ENCODE measurements at places on chromosomes 16 and 17. TPM values are rescaled to one million over a fixed set of nuclear protein-coding genes. Genes with fewer than 3 reads are reported as not detected.

The C16orf86 gene
- total RNA-seq, result 0.54 TPM

The CCL7 gene
- not detected for total RNA-seq

The LGALS9B gene
- total RNA-seq, result not detected

DNA sequence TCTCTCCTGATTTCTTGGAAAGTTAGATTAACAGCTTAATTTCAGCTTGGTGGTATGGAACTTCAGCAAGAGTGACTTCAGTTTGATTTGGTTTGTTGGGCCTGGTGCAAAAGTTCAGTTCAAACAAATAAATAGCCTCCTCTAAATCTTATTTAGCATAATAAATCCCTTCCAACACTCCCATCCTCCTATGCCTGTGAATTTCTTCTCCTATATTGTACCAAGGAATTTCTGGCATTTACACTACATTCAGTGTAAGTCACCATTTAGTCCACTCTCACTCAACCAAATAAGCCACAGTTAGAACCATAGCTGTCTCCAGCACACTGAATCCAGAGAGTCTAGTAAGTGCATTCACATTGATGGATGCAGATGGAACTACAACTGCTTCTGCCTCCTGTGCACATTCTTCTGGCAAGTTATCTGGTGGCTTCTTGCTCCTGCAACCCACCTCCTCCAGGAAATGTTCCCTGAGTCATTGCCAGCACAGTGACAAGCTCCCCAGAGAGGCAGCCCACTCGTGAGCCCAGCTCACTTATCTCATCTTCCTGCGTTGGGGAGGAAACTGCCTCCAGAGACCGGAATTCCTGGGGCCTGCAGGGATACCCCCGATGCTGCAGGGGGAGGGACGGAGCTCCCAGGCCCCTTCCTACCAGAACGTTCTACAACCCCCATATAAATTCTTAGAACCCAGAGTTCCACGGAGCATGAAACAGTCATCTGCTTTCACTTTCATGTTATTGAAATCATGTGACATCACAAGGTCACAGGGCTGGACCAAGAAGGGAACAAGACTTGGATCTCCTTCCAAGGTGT, 318.3 kb downstream of the PHKB start:
- peak; percentile 3 for DNase-seq

DNA sequence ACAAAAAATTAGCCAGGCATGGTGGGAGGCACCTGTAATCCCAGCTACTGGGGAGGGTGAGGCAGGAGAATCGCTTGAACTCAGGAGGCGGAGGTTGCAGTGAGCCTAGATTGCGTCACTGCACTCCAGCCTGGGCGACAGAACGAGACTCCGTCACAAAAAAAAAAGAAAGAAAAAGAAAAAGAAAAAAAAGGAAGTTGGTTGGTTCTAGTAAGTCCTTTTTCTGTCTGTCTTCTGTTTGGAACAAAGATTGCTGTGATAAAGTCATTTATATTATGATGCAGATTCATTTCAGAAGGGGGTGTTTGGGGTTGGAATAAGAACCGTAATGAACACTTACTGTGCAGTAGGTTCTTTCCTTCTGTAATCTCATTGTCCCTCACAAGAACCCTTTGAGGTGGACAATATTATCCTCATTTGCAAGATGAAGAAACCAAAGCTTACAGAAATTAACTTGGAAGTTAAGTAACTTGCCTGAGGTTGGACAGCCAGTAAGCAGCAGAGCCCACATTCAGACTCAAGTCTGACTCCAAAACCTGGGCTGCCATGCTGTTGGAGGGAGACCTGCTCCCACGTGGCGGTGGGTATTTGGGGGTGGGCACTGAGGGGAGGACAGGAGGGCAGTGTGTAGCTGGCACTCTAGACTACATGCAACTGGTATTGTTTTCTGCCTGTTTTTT, 10.3 kb downstream of the MINK1 start:
- DNase-seq, result no peak

DNA sequence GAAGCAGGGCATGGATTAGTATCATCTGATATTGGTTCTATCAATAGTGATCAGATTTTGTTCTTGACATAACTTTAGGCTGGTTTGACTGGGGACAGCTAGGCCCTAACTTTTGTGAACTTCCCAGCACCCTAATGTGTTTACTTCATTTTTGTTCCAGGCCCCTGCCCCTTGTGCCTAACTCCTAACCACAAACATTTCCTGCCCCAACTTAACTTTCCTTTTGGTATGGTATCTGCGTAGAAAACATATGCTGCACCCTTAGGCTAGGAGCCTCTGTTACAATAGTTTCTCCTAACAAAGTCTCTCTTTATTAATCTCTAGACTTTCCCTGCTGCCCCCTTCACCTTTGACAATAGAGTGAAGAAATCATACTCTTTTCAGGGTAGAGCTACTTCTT, 2.5 kb downstream of the ADPRM start:
- DNase-seq, result no peak

GRCh38 chr16:29959293-29959692, 2.6 kb upstream of the TMEM219 start:
- DNase-seq, result no peak

GRCh38 chr17:34378664-34379101, 15.7 kb upstream of the CCL1 start:
- DNase-seq, result no peak

DNA sequence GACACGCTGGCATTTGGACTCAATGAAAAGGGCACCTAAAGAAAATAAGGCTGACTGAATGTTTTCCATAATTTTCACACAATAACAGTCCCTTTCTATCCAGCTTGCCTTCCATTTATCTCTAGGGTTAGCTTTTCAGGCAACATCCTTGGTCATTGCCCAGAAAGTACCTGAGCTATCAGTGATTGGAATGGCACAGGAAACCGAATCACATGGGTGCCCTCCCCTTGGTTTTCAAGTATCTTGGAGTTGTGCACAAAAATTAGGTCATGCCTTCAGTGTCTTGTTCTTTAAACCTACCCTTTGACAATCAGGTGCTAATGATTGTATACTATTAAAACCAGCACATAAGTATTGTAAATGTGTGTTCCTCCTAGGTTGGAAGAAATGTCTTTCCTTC, 3.3 kb upstream of the VPS4A start:
- DNase-seq, result no peak

- DNase-seq, result no peak
Observed at GRCh38 chr17:66115246-66115645, 76.7 kb downstream of the CEP112 start.

GRCh38 chr17:72614871-72615626, 477.4 kb downstream of the SLC39A11 start:
- no peak for DNase-seq

- peak; percentile 65 for DNase-seq
Observed at GRCh38 chr16:1297018-1297696, 12.3 kb upstream of the UBE2I start.

DNA sequence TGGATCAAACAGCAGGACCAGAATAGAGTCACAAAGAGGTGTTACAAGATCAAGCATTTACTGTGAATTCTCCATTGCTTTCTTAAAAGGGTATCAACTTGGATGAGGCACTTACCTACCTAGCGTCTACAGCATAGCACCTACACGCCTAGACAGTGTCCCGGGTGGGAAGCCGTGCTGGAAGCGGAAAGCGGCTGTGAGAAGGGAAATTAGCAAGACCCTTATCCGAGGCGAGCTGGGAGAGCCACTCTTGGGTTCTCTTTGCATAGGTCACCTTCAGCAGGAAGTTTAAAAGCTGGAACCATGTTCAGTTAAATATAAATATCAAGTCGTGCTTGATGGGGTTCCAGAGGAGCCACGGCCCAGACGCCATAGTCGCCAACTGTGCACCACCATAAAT, 46.3 kb downstream of the TRARG1 start:
- no peak for DNase-seq

GRCh38 chr16:56475201-56475600, 23.8 kb downstream of the OGFOD1 start:
- DNase-seq, result no peak

DNA sequence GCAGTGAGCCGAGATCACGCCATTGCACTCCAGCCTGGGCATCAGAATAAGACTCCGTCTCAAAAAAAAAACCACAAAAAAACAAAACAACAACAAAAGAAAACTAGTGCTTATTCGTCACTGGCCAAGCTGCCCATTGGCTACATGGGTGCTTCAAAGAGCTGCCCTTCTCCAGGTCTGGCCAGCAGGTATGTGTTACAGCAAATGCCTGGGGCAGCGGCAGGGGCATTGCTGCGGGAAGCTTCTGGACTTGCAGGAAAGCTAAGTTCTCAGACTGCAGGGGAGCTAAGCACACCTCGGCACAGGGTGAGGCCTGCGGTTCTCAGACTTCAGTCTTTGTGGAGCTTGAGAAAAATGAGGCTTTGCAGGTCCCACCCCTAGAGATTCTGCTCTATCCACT, 4.1 kb upstream of the STH start:
- no peak for DNase-seq
